KBM-7 (cell line): ENCODE measurements at places on chromosomes 1 and 21.

- DNase-seq = no peak
Measured at GRCh38 chr1:218496561-218496960, 151.4 kb downstream of the TGFB2 start.

DNA sequence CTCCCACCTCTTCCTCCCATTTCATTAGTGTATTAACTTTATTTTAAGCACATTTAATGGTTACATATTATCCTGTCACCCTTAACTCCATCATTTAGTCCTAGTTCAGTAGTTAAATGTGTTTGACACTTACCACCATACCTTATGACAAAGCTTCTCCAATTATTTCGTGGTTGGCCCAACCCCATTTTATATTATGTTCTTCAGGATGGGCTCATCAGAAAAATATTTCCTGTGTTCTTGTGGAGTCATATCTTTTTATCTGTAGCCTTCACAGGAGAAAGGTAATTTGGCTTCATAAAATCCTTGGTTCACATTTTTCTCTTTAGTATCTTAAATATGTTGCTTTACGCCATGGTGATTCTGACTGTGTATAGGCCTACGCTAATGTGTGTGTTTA is 142.3 kb upstream of the COL6A1 start:
- DNase-seq = no peak

DNA sequence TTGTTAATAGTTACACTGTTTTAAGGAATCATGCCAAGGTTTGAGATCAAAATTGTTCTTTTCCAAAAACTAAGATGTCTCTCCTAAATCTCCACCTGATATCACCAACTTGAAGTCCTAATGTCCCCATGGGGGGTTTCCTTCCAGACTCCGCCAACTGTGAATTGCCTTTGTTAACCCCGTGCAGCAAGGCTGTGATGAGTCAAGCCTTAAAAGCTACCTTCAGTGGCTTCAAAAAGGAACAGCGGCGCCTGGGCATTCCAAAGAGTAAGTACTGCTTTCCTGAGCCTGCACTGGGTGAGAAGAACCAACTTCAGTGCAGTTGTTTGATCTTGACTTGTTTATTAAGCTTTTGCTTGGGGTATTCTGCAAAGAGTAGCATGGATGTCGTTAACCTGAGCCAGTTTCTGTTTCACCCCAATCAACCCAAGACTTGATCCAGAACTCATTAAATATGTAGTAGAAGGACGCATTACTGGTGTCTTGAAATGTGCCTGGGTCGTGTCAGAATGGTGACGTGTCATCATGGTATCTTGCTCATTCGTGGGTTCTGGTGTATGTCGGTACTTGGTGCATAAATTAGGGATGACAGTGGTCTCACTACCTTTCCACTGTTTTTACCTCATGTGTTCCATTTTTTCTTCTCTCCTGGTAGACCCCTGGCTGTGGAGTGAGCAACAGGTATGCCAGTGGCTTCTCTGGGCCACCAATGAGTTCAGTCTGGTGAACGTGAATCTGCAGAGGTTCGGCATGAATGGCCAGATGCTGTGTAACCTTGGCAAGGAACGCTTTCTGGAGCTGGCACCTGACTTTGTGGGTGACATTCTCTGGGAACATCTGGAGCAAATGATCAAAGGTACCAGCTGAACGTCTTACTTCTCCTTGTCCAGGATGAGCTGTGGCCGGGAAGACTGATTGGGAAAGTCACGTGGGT is 8.7 kb downstream of the ETS2 start:
- no peak for DNase-seq

DNA sequence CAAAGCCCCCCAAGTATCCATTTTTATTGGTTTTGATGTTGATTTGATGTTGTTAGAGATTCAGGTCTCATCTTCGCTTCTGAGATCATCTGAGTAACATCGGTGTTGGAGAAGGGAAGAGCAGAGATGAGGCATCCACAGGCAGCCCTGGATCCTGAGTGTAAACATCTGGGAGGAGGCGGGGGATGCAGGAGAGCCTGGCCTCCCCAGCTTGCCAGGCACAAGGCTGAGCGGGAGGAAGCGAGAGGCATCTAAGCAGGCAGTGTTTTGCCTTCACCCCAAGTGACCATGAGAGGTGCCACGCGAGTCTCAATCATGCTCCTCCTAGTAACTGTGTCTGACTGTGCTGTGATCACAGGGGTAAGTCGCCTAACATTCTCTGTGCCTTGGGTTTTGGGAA is at the start of gene PROK1:
TSS of gene PROK1 (plus strand) at position 221 of the 400 bp plus-strand sequence. CDS start at position 289, 68 bp downstream.
- no peak for DNase-seq

- no peak for DNase-seq
Measured at GRCh38 chr1:163565166-163565565, 243.4 kb downstream of the NUF2 start.

GRCh38 chr1:149978547-149979023 is 31.9 kb downstream of the OTUD7B start:
- DNase-seq = no peak

GRCh38 chr1:9174243-9174642 is 45.3 kb upstream of the GPR157 start:
- DNase-seq = no peak

- no peak for DNase-seq
Measured at GRCh38 chr21:26719750-26720149, 125.5 kb downstream of the ADAMTS1 start.

DNA sequence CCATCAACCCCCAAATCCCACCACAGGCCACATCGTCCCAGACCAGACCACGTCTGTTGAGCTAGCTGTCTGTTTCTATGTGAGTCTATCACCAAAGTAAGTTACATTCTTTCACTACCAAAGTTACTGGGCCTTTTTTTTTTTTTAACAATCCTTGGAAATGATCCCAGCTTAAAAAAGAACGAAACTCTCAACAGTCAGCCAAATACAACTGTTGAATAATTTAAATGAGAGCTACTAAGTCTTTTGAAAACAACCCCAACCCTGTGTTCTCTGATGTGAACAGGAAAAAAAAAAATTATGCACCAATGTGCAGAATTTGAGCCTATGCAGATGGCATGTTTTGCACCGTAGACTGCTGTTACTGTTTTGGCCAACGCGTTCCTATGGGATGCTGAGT is 134.0 kb upstream of the ETS2 start:
- no peak for DNase-seq

GRCh38 chr1:28157894-28158293 is 18.6 kb downstream of the PTAFR start:
- DNase-seq = no peak

DNA sequence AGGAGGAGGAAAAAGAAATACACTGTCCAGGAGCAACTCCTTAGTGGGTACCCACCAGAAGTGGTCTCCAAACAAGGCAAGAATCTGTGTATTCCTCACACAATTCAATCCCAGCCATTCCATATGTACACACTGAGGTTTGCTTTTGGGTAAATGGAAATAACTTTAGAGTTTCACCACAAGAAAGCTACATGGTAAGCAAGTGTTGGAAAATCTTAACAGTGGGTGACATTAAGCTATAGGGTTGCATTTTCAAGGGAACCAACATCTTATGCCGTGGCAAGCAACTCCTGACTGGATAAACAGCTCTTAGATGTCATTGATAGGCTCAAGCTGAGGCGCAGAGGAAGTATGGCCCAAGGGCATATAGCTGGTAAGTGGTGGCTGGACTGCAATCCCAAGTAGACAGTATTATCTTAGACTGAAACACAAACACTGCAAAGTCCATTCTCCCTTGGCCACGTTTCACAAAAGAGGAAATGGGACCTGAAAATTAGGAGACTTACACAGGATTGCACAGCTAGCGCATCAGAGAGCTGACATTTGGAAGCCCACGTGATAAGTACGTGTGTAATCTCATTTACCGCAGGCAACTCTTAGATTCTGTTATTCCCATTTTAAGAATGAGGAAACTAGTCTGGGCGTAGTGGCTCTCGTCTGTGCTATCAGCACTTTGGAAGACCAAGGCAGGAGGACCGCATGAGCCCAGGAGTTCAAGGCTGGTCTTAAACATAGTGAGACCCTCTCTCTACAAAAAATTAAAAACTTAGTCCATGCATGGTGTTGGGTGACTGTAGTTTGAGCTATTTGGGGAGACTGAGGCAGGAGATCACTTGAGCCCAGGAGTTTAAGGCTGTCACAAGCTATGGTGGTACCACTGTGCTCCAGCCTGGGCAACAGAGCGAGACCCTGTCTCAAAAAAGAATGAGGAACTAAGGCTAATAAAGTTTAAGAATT is 4.0 kb upstream of the BRWD1 start:
- DNase-seq = peak; percentile 38

DNA sequence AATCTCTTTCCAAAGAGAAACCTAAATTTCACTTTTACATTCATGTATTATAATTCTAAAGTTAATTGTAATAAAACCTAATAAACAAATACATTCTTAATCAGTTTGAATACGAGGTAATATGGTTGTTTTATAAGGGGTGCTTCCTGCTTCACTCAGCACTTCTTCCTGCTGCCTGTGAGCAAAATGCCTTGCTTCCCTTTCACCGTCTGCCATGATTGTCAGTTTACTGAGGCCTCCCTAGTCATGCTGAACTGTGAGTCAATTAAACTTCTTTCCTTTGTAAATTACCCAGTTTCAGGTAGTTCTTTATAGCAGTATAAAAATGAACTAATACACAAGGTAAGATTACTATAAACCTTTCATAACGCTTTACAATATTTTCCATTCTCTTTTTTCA is 491.1 kb upstream of the LRRC7 start:
- no peak for DNase-seq

- DNase-seq = no peak
Measured at GRCh38 chr1:100943533-100943932, 47.6 kb downstream of the SLC30A7 start.

- no peak for DNase-seq
Measured at GRCh38 chr1:43558346-43558841, 27.7 kb downstream of the PTPRF start.

DNA sequence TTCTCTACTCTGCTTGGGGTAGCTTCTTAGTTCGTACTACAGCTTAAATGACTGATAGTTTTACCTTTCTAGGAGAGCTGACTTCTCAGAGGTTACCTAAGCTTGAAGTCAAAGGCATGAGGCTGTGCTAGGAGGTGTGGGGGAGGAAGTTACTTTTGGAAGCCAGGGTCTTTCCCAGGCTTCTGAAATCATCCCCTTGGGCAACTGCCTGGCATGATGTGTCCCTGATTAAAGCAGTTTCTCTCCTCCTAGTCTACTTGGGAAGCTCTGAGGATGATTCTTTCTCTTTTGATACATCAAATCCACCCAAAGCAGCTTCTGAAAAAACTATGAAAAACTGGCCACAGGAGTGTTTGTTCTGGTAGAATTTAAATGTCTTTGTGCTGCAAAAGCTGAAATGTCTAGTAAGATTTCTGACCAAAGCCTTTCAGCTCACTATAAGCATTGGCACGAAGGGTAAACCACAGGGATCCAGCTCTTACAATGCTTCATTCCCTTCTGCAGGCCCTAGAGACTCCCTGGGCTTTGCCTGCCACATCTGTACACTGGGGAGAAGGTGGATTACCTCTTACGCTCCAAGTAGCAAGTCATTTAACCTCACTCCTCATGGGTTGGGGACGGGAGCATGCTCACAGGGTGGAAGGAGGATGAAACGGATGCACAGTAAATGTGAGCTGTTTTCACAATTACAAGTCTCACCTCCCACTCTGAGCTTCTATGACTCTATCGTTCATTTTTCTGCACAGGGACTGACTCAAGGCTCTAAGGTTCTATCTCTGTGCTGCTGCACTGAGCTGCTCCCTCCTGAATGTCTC is 59.6 kb downstream of the RUNX1 start:
- no peak for DNase-seq

DNA sequence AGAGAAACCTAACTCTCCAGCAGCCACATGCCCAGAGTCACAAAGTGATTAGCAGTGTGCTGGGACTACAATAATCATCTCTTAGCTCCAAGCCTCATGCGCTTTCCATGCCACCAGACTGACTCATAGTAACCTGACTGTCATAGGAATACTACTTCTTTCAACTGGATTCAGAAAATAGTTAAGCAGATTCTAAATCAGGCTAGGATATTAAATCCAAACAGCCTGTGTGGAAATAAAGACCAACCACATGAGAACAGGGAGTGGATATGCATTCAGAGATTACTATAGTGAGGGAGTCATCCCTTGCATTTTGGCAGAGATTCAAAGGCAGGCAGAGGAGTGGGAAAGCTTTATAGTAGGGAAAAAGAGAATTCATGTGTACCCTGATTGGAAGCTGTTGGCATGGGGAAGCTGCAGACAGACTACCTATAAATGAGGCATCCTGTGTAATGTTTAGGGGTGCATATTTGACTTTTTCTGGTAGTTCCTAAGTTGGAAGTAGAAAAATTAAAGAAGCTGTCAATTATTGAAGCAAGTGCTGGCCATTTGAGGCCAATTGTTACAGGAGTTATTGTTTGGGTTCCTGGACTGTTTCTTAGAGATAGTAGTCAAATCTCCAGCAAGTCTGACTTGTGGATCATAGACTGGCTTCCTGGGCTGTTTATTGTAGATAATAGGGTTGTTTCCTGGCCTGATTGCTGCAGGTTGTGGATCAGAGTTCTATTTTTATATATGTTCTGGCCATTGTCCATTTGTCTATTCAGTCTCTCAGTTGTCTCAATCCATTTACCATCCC is 31.7 kb upstream of the DNAH14 start:
- DNase-seq = no peak

GRCh38 chr1:208942394-208943130 is 641.0 kb upstream of the CAMK1G start:
- DNase-seq = no peak
